CD4-positive, alpha-beta T cell (primary cell): ENCODE measurements at places on chromosomes 2 and 18.

- DNase-seq = no peak
These were observed 13.6 kb downstream of the PTPN18 start for GRCh38 chr2:130369311-130369964.

- DNase-seq = no peak
These were observed 72.5 kb downstream of the GULP1 start for GRCh38 chr2:188364033-188364630.

DNA sequence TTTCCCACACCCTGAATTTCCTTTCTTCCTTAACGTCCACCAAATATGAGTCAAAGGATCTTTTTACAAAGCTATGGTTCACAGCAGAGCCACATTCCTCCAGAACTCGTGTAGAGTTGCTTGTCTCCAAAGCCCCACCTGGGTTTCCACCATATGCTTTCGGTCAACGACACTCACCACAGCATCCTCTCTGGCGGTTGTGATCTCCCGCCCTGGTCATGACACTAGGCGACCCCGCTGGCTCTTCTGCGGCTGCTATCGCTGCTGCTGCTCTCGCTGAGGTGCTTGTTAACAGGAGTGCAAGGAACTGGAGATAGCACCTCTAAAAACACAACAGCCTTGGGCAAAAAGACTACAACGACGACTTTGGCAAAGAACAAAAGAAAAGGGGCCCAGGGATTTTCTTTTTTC, 340 bp downstream of the SLC40A1 start:
- peak; percentile 35 for DNase-seq

DNA sequence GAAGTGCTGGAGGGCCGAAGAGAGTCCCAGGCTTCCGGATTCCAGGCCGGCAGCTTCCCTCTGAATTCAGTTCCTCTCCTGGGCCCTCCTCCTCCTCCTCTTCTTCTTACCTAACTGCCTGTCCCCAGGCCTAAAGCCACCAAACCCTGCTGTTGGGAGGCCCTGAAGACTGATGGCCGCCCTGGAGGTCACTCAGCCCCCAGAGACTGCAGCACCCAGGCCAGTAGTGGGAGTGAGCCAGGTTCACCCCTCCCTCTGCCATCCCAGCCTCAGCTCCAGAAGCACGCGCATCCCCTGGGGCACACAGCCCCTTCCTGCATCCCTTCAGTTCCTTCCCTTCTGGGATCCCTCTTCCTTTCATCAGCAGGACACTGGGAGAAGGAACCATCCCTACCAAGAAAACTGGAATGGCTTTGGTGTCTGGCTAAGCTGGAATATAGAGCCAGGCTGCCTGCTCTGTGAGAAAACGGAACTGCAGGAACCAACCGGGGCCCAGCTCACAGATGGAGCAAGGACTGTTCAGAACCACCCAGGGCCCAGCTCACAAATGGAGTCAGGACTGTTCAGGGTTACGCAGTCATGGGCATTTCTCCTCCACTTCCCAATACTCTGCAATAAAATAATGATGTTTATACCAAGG, 127.4 kb downstream of the NDUFA10 start:
- no peak for DNase-seq

GRCh38 chr18:80147418-80148325, 38.6 kb downstream of the ADNP2 start:
- DNase-seq = peak; percentile 79
